ENCODE measurements at places on chromosomes 3 and 15.

- DNase-seq, result no peak
These were observed 397.6 kb upstream of the SGO1 start for GRCh38 chr3:20583648-20584047.

DNA sequence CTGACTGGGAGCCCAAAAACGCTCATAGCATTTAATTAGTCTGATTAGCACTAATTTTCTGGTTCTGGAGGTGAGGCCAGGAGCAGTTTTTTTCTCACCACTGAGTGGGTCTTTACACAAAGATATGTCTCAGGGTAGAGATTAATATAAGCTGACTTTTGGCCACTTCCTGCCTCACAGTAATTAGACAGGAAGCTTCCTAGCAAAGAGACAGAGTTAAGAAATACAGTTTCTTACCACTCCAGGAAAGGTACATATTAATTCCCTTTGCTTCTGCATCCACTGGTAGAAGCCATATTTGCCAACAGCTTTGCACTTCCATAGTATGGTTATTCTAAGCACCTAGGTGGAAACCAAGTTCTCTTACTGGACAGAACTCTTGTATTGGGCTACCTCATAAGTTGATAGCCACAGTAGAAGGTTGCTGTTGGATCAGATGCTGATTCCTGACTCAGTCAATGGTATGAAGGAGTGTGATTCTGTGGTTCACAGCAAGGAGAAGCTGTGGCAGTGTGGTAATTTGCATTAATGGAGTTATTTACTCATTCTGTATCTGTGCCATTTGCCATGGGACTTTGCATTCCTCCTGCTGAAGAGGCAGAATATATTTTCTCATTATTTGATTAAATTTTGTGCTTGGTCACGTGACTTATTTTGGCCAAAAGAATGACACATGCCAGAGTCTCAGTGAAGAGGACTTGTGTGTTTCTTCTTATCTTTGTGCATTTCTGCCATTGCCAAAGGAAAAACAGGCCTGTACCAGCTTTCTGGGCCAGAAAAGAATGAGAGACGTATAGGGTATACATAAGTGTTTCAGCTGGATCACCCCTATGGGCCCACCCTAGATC is 17.5 kb upstream of the ZBTB20 start:
- DNase-seq, result no peak

DNA sequence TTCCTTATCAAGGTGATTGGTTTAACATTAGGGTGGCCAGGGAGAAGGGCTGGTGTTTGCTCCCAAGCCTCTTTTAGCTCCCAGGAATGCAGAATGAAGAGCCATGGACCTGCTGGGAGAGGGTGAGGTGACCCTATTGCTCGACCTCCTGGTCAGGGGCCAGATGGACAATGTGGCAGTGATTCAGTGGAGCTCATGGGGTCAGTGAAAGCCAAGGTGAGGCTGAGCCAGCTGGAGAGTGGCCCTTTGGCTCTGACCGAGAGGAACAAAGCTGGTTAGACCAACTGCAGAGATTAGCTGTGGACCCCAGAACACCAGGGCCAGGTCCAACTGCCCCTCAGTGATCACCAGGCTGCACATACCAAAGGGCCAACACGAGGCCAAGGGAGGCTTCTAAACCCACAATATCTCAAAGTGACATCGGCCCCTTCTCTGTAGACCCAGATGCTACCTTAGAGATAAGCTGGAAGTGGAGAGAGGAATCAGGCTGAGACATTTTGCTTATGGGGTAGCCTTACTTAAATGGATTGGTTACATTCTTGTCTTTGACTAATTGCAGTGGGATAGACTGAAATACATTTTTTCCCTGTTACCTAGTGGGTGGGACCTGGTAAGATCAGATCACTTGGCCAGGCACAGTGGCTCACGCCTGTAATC is 15.8 kb upstream of the BTBD1 start:
- DNase-seq, result no peak

- no peak for DNase-seq
These were observed 78.1 kb downstream of the STT3B start for GRCh38 chr3:31610700-31611275.

GRCh38 chr3:122572940-122573412 is 4.5 kb upstream of the PARP15 start:
- no peak for DNase-seq

DNA sequence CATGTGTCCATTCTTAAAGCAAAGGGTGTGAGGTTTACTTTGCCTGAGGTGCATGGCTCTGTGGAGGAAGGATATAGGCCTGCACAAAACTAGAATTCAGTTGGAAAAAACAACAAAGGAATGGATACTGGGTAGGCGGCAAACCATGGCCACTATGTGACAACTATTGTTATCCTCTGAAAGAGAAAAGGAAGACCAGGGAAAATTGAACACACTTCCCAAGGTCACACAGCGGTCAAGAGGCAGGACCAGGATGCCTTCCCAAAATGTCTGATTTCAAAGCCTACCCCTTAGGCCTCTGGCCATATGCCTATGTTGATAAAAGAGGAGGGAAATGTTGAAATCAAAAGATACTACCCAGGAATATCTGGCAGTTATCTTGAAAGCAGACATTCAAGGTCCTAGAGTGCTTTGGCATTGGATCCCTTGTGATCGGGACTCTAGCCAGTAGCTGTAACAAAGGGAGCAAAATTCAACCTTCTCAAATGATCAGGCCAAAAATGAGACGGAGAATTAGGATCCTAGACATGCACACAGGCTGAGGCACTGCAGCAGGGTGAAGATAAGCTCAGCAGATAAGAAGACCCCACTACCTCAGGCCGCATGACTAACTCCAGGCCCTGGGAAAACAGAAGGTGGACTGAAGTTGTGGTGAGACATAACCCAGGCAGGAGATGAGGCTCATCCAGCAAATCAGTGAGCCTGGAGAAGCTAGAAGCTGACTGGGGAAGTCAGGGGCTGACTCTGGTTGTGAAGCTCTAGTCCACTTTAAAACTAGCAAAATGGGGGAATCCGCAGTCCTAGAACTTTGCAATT is 292.2 kb downstream of the NEK10 start:
- no peak for DNase-seq

- no peak for DNase-seq
These were observed 96.3 kb downstream of the GHSR start for GRCh38 chr3:172351895-172352466.

DNA sequence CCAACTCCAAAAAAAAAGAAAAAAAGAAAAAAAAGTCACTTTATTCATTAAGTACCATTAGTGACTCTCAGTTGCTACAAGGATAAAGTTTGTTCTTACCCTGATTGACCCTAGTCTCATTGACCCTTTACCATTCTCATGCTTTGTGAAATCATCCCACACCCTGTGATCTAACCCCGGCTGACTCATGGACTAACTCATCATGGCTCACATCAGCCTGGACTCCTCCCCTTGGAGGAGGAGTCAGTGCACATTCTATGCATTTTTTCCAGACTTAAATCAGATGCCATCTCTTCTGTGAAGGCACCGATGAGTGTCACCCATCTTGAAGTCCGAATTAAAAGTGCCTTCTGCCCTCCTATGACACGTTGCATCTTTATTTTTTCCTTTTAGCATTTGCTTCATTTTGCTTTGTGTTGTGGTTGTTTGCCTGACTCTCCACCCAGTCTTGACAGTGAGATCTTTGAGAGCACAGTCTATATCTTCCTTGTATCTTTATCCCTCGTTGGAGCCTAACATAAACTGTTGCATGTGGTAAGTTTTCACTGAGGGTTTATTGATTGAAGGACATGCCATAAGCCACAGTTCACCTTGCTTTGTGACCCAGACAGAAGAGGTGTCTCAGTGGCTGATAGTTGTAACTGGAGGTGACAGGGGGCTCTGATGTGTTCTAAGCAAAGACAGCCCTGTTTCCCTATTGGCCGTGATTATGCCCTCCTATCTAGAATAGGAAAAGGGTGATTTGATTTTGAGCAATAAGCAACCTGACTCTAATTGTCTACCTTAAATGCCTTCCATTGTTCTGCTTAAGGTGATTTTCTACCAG is 72.1 kb downstream of the IL1RAP start:
- peak; percentile 55 for DNase-seq

- no peak for DNase-seq
These were observed 59.4 kb upstream of the PRR23C start for GRCh38 chr3:139104062-139104461.

DNA sequence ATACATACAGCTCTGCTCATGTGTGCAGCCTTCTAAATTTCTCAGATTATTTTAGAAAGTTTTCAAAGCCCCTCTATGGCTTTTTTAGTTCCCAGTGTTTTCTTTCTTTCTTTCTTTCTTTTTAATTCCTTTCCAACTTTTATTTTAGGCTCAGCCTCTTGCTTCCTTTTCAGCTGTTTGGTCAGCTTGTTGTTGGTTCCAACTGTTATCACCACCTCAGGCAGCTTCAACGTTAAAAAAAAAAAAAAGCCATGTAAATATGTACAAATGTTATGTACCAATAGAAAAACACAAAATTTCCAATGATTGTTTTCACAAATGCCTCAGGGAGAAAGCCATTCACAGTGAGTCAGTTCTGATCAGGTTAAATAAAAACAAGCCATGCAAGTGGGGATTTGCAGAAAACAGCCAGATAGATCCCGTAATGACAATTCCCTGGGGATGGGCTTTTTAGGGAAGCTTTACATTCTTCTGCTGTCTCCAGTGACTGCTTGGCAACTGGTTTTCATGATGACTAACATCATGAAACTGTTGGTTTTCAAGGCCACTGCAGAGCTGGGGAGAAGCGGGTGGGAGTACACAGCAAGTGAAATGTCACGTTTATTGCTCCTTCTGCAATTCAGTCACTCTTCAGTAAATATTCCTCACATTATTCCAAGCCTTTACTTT is 908.4 kb downstream of the EPHA3 start:
- no peak for DNase-seq

- no peak for DNase-seq
These were observed 40.6 kb downstream of the CHDH start for GRCh38 chr3:53805463-53806159.

GRCh38 chr15:96331945-96332636 is 1.6 kb downstream of the NR2F2 start:
- DNase-seq, result no peak

GRCh38 chr15:85340852-85341251 is 39.6 kb upstream of the AKAP13 start:
- no peak for DNase-seq

- DNase-seq, result no peak
These were observed 202.2 kb downstream of the KLF13 start for GRCh38 chr15:31528846-31529245.

GRCh38 chr15:25487226-25487884 is 48.5 kb upstream of the UBE3A start:
- DNase-seq, result no peak

GRCh38 chr3:139762302-139762701 is 84.5 kb upstream of the NMNAT3 start:
- DNase-seq, result no peak

DNA sequence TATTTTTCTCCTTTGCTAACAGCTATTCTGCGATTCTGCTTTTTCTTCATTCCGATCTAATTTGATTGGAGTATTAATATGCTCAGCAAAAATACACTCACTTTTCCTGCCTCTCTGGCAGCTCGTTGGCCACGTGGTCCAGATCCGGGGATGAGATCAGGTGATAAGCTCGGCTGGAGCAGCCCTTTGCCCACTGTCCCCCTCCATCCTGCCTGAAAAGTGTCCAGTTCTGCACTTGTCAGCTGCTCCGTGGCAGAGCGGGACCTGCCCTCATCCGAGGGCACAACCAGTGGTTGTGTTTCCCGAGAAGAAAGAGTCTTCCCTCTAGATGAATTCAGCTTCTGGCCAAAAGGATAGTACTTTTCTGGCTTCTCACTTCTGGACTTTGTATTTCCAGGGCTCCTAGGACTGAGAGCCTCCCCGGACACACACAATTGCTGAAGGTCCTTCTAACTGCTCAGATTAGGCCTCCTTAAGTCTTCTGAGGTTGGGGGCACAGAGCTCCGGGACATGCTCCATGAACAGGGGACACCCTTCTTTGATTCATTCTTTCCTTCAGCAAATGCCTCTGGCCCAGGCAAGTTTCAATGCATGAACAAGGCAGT is 103.9 kb upstream of the ALDH1A3 start:
- no peak for DNase-seq

GRCh38 chr3:197994736-197995135 is 34.7 kb downstream of the LMLN start:
- DNase-seq, result no peak

DNA sequence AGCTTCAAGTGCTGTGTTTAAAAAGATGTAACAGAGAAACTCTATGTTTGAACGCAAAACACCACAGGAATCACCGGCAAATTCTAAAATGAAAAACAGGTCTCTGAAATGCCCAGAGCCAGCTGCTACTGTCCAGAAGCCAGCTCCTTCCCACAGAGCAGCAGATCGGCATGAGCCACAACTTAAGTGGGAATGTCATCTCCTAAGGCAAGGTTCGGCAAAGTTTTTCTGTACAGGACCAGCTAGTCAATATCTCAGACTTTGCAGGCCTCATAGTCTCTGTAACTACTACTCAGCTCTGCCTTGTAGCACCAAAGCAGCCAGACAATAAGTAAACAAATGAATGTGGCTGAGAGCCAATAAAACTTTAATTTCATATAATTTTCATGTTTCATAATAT is 4.9 kb downstream of the PLOD2 start:
- DNase-seq, result no peak

GRCh38 chr3:20185331-20185678 is 701 bp downstream of the SGO1 start:
- peak; percentile 1 for DNase-seq

GRCh38 chr15:32700501-32701150 is 17.2 kb upstream of the GREM1 start:
- DNase-seq, result no peak

DNA sequence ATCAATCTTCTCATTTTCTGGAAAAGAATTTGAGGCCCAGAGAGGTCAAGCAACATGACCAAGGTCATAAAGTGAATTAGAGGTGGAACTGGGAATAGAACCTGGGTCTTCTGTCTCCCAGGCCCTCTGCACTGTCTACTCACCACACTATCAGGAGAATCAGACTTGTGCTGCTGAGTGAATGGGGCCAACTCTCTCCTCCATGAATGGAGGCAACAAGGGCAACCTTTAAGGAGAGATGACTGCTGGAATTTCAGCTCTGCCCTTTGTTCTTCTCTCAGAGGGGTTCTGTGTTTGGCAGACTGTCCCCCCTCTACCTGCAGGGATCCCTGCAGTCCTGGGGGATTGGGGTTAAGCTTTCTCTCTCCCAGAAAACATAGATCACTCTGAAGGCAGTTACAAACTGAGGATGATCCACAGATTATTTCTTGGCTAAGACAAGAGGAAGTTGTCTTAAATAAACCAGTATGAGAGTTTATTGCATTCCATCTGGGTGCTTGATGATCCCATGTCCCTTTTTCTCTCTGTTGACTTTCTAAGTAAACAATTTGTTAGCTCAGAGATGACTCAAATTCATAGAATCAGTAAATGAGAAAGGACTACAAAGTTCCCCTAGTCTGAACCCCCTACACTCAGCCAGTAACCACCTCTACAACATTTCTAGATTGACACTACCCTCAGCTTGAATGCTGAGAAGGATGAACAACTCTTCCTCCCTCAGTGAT is 99.0 kb upstream of the LIPC start:
- no peak for DNase-seq

GRCh38 chr3:128290484-128290883 is 137.2 kb downstream of the EEFSEC start:
- no peak for DNase-seq

GRCh38 chr3:32641356-32641755 is 43.6 kb upstream of the CNOT10 start:
- no peak for DNase-seq

Data from activated T-cell treated with anti-CD3 and anti-CD28 coated beads for 24 hours (primary cell).